Activated naive CD4-positive, alpha-beta T cell (primary cell): ENCODE measurements at places on chromosomes 3 and 15.

GRCh38 chr3:14680716-14681115 lies 5.8 kb downstream of the C3orf20 start:
- DNase-seq = no peak

GRCh38 chr3:114293838-114294535 lies at the start of gene TIGIT:
TIGIT (plus strand) TSS chr3:114294028; CDS start chr3:114294062, 34 bp downstream.
- DNase-seq = no peak

DNA sequence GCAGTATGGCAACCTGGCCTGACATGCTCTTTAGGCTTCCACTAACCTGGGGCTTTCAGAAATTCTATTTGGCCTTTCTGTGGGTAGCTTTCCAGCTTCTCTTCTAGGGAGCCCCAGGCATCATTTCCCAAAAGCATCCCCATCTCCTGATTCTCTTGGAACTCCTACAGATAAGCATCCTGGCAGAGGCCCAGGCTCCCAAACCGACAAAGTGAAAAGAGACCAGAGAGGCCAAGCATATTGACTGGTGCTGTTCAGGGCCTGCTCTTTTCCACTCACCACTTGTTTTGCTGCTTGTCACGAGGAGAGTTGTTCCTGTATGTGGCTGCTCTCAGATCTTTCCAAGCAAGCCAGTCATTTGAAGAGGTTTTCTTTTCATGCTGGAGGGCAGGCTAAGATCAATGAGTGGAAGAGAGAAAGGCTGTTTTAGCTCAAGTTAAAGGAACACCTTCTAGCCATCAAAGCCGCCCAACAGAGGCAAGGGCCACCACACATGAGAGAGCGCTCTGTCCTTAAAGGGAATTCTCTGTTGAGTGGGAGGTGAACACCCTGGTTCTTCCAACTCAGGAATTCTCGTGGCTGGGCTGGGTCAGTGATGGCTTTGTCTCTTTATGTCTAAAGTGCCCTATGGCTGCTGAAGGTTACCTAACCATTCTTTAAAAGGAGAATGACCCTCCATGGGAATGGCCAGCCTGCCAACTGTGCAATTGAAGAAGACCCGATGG lies 31.1 kb upstream of the NR2E3 start:
- no peak for DNase-seq

- no peak for DNase-seq
These were observed 15.9 kb upstream of the FOXP1 start for GRCh38 chr3:71599416-71599815.

GRCh38 chr3:126446791-126447190 lies 28.9 kb downstream of the ZXDC start:
- DNase-seq = no peak

GRCh38 chr15:40766194-40766815 lies 2.4 kb downstream of the GCHFR start:
- no peak for DNase-seq

GRCh38 chr3:136385457-136385856 lies 135.3 kb downstream of the PCCB start:
- no peak for DNase-seq

GRCh38 chr15:67380921-67381320 lies 126.3 kb downstream of the IQCH start:
- DNase-seq = no peak

GRCh38 chr3:46393554-46394434 lies 13.1 kb downstream of the CCR5AS start:
- no peak for DNase-seq

DNA sequence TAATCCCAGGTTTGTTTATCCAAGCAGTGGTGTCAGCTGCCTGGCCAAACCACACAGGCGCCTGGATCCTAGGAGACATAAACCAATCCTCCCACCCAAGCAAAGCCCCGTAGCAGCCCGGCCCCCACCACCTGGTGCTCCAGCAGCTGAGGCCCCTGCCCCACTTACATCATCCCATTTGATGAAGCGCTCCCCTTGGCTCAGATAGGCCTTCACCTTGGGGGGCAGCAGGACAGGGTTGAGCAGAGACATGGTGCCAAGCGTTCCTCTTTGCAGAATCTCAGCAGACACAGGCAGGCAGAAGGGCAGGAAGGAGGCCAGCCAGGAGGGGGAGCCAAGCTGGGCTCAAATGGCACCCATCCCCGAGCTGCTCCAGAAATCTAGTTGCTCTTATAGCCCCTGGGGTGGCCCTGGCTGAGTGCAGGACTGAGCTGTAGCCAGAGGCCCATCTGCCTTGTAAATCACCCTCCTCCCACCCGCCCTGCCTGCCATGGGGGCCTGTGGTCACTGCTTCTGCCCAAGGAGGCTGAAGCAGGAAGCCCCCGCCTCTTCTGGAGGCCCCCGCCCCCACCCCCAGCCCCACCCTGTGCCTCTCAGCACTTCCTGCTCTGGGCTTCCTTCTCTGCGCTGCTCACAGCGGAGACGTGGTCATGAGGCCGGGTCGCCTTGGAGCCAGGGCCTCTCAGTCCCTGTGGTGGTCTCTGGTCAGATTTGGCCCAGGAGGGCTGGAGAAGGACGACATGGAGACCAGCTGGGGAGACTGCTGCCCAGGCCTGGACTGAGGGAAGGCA lies at the start of gene PLCB2:
PLCB2 (minus strand) TSS at position 515 of the 791 bp plus-strand sequence; CDS start at position 252, 263 bp downstream.
- no peak for DNase-seq
